Anterior cingulate cortex (tissue), 58 donors: ENCODE measurements at places on chromosomes 13 and 19.

DNA sequence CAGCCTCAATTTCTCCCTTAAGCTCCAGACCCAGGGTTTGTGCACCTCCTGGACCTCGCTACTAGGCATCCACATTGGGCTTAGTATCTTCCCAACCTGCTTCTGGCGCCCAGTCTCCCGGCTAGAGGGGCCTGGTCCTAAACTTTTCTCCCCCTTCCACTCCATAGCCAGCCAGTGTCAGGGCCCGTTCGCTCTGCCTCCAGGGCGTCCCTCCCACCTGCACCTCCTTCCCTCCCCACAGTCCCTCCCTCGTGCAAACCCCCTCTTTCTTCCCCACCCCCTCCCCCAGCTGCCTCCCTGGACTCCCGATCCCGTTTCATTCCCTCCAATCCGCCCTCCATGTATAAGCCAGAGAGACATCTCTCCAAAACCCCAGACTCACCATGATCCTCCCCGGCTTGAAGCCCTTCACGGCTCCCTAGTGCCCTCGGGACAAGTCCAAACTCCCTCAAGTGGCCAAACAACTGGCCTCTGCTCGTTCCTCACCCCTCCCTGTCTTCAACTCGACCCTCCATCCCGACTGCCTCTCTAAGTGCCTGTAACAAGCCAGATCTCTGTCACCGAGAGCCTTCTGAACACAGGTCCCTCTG, 997 bp upstream of the SAMD4B start:
- DNase-seq, result no peak

DNA sequence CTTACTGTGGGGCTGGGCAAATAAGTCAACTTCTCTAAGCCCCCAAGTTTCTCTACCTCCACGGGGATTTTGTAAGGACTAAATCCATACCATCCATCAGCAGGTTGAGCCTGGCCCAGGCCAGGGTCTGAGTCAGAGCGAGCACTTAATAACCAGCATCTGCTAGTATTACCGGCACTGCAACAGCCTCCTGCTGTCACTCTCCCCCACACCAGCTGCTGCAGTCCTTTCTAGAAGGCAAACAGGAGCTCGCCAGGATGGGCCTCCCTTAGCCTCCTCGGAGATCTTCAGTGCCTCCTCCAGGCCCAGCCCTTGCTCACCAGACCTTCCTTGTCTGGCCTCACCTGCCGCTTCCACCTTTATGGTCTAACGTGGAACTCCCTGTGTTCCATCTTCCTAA, 3.2 kb downstream of the NAPA start:
- no peak for DNase-seq

- DNase-seq, result no peak
Measured at GRCh38 chr13:94192431-94192975, 287.0 kb downstream of the DCT start.

GRCh38 chr19:12913851-12914690, 5.0 kb downstream of the SYCE2 start:
- no peak for DNase-seq

DNA sequence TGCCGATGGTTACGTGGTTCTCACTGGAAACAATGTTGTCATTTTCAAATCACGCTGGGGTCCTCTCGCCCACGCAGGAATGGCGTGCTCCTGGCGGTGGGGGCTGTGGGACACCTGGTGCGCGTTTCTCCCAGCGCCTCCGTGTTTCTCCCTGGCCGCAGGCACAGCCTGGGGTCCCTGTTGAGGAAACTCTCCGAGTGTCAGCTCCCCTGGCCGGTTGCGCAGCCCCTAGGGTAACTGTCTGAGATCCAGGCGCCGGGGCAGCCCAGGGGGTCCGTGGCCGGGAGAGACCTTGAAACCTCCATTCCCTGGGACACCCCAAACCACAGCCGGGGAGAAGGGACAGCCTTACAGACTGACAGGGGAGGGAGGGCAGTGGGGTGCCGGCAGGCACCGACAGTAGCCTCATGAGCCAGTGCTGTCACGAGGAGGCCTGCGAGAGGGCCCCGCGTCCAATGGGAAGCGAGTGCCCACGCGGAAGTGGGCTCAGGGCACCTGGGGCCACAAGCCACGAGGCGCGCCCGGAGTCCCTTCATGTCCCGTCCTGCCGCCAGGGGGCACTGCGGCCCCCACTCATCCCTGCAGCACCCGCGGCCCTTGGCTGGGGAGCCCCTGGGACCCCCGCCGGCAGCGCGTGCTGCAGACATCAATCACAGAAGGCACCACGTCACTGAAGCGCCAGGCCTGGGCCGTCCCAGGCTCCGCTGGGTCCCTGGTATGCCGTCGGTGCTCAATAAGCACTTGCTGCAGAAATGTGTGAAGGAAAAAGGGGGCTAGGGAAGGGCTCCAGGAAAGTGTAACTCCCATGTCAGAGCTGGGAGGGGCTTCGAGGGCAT, 9.5 kb downstream of the ADAMTSL5 start:
- DNase-seq, result no peak

DNA sequence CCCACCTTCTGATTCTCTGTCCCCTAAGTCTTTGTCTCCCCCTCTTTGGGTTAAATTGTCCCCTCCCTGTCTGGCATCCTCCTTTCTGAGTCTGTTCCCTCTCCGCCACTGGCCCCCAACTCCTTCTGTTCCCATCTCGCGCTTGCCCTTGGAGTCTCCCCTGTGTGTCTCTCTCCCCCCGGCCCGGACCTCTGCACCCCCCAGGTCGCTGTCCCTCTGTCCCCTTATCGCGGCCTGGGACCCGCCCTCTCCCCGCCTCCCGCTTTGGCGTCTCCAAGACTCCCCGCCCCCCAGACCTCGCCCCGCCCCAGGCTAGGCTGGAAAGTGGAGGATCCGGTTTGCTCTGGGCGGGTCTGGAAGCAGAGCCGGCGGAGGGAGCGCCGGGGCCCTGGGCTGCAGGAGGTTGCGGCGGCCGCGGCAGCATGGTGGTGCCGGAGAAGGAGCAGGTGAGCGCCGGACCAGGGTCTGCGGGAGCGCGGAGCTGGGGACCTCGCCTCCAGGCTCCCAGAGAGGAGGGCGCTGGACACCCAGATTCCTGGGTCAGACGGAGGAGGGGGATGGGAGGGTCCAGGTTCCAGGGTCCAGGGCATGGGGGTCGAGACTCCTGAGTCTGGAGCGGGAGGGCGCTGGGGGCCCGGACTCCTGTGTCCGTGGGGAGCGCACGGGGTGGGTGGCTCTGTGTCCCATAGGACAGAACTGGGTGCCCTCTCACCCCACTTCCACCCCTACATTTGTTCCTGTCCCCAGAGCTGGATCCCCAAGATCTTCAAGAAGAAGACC, at the start of gene TRPM4:
Gene TRPM4, plus strand, starts transcription at position 348 of the 780 bp plus-strand sequence. Its CDS starts 75 bp downstream, at position 423.
- peak; percentile 10 for DNase-seq

GRCh38 chr13:72726726-72727416, 558 bp downstream of the MZT1 start:
- DNase-seq, result peak; percentile 7

GRCh38 chr13:97913206-97913605, 40.3 kb upstream of the IPO5 start:
- no peak for DNase-seq

GRCh38 chr13:25585000-25585399, 213.2 kb downstream of the ATP8A2 start:
- no peak for DNase-seq

GRCh38 chr19:19098084-19098702, 34.4 kb downstream of the SLC25A42 start:
- no peak for DNase-seq

DNA sequence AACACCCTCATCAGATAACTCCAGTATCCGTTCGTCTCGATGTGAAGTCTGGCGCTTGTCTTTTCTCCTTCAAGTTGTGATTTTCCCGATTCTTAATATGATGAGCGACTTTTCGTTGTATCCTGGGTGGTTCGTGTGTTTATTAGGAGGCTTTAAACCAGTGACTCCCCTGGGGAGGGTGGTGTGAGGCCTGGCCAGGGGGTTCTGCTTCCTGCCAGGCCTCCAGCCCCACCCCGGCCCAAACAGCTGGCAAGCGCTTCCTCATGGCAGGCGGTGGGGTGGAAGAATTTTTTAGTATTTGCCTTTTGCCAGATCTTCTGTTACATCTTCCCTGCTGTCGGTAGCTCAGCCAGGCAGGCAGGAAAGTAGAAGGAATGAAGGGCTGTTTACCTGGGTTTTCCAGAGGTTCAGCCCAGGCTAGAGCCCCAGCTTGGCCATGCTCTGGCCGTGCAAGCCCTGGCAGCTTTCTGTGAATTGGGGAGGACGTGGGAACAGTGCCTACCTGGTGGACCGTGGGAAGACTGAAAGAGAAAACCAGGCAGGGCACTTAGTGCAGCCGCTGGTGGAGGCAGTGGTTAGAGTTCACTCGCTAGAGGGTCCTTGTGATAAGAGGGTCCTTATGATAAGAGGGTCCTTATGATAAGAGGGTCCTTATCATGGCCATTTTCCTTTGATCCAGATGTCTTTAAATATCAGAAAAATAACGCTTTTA, 37.7 kb upstream of the DCUN1D2 start:
- no peak for DNase-seq

DNA sequence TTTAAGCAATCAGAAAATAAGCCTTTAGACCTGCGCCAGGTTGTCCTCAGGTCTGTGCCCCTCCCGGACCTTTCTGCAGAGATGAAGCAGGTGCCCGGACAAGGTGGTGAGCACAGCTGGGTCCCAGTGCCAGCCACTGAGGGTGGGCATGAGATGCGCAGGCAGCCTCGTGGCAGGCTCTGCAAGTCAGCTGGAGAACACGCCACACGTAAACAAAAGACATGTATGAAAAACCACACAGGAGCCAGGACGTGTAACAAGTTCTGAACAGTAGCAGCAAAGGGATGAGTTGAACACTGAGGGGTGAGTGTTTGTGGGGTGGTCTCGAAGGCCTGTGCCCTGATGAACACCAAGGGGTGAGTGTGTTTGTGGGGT, 68.8 kb upstream of the MCF2L start:
- no peak for DNase-seq

GRCh38 chr19:19542507-19542906, 4.4 kb downstream of the CILP2 start:
- no peak for DNase-seq

DNA sequence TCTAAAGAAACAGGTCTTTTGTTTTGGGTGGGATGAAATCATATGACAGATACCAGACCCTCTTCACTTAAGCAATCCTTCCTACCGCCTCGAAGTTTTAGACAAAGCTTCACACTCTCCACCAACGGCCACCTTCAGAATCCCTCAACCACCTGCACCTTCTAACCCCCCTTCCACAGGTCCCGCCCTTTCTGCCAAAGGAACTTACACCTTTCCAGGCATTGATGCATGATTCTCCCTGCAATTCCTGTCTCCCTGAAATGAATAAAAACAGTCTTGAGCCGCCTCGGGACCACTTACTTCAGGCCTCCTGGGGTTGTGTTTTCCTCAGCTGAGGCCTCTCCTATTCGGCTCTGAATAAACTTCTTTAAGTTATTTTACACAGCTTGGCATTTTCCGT, 859 bp downstream of the ZNF433 start:
- DNase-seq, result no peak

DNA sequence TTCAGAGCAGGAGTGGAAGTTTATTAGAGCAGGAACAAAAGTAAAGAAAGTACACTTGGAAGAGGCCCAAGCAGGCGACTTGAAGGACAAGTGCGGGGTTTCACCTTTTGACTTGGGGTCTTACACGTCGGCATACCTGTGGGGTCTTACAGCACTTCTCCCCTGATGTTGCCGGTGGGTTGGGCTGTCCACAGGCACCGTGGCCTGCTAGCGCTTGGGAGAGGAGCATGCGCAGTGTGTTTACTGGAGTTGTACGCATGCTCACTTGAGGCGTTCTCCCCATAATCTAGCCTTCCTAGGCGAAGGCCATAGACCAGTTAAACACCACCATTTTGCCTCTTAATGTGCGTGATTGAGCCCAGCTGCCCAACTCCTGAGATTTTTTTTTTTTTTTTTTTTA, 25.0 kb upstream of the PLEKHF1 start:
- DNase-seq, result no peak

DNA sequence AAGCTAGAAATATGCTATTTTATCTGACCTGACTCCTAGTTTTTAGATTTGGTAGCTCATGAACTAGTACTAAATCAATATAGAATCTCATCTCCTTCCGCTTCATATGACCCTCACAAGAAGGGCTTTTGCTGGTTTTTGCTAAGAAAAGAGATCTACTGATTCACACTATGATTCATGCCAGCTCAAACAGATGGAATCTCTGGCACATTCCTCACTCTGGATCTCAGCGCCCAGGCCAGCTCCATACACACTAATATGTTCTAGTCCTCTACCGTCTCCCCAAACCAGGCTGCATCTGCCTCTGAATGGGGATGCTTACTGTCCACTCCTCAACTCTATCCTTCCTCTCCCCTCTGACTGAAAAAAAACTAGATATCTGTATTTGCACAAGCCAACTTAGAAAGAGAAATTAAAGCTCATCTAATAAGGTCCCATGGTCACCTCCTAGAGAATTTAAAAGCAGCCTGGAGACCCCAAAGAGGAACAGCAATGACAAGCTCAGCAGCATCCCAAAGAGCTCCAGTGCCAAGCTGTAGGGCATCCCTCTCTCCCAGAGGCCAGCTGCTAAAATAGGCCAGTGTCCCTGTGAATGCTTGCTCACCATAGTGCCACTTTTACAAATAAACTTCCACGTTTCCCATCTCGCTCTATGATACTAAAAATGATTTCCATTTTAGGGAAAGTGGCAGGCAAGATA, 74.9 kb downstream of the LHFPL6 start:
- DNase-seq, result no peak

GRCh38 chr13:108895220-108895704, 265.9 kb downstream of the MYO16 start:
- DNase-seq, result no peak

DNA sequence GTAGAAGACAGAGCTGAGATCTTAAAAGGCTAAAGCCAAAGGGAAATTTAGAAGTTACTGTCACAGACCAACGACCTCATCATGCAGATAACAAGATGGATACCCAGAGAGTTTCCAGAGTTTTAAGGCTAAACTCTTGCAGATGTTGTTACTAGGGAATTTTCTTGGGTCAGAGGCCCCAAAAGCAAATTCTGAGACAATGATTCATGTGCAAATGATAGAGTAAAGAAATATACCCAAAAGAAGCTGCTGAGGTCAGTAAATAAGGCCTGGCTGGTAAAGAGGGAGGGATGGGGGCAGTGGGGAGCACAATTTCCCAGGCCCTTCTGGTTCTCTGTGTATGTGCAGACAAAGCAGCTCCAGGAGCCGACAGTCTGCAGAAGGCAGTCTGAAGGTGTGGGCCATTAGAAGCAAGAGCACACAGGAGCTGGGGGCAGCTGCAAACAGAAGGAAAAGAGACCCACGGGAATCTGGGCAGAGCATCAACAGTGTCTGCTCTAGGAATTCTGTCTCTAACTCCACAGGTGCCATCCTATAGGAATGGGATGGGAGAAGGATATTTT, 330.8 kb downstream of the TBC1D4 start:
- no peak for DNase-seq

DNA sequence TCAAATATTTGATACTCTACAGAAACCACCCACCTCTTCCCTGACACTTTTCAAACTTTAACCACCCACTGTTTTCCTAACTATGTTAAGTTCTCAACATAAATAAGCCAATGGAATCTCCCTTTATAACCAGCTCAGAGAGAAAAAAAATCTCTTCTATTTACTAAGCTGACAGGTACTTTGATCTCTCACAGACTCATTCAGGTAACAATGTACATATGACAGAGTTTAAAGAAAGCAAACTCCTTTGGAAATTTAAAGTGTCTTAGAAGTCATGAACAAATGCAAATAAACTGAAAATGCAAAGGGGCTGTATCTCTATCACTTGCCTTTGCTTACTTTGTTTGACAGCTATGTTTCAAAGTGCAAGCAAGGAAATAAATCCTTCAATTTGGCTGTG, 109.3 kb downstream of the KLF12 start:
- DNase-seq, result no peak

- no peak for DNase-seq
Measured at GRCh38 chr19:3969435-3970312, 1.2 kb downstream of the DAPK3 start.

GRCh38 chr13:110887597-110888333, 27.1 kb downstream of the ANKRD10 start:
- DNase-seq, result no peak
